ENCODE measurements at places on chromosomes 13 and 19.

DNA sequence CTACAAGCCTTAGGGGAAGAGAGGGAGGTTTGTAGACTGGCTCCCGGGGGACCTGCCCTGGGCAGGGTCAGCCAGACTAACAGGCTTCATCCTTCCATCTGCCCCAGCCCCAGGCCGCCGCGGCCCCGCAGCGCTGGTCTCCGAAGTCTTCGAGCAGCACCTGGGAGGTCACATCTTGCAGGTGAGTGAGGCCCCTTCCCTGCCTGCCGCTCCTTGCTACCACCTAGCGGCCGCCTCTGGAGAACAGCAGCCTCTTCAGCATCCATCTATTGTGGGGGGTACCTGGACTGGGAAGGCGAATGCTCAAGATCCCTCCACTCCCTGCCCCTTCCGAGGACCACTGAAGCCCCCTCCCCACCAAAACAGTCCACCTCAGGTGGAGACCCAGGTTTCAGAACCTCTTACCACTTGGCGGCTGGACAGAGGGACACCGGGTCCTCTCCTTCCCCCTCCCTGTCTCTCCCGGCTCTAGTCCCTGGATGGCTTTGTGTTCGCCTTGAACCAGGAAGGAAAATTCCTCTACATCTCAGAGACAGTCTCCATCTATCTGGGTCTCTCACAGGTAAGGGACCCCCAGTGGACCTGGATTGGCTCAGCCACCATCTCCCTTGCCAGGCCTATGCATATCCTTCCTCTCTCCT, 12.7 kb downstream of the NPAS1 start:
- H3K4me3 ChIP-seq: no peak overlapping the region
- no peaks in the 10 kb centered on the region for H3K36me3 ChIP-seq
- H3K4me1 ChIP-seq: peaks cover 19% of the 10 kb centered on the region
- DNase-seq: no peak
- H3K27ac ChIP-seq: no peak overlapping the region

DNA sequence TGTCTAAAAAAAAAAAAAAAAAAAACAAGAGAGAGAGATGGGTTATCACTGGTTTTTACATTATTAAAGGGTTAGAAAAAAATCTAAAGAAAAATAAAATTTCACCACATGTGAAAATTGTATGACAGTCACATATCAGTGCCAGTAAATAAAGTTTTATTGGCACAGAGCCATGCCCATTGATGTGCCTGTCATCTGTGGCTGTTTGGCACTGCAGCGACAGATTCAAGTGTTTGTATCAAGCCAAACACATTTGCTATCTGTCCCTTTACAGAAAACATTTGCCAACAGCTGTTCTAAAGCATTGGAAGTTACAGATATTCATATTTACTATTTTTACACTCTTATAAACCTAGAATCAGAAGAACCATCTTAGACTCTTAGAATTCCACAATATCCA, 16.3 kb downstream of the FCHO1 start:
- no peak for DNase-seq
- no peaks in the 10 kb centered on the region for H3K4me1 ChIP-seq
- no peak overlapping the region for H3K27ac ChIP-seq
- H3K27me3 ChIP-seq: peaks cover 4% of the 10 kb centered on the region
- no peaks in the 10 kb centered on the region for H3K36me3 ChIP-seq
- H3K4me3 ChIP-seq: no peak overlapping the region

GRCh38 chr13:33287142-33287882, 1.8 kb upstream of the STARD13 start:
- no peak overlapping the region for H3K4me3 ChIP-seq
- no peaks in the 10 kb centered on the region for H3K27me3 ChIP-seq
- H3K4me1 ChIP-seq: peaks cover 6% of the 10 kb centered on the region
- no peaks in the 10 kb centered on the region for H3K36me3 ChIP-seq
- no peak for DNase-seq

DNA sequence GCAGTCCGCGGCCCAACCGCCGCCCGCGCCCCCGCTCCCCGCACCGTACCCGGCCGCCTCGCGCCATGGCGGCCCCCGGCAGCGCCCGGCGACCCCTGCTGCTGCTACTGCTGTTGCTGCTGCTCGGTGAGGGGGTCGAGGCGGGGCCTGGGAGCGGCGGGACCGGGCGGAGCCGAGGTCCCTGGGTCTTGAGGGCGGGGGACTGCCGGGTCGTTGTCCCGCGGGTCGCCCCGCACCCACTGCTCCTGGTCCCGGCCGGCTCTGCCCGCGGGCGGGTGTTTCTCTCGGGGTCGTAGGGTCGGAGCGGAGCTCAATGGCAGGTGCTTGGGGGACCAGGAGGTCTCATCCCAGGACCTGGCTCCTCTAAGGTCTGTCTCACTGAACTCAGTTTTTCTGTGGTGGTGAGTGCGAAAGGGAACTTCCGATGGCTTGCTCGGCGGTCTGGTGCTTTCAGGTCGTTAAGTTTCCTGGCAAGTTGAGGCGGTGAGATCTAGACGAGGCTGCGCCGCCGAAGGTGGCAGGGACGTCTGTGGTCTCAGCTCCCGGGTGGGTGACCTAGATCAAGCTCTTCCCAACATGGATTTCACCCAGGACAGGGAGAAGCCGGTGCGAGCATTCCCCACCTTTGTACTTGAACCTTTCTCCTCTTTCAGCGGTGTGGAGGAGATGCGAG, 467 bp downstream of the LAMP1 start:
- no peaks in the 10 kb centered on the region for H3K27me3 ChIP-seq
- DNase-seq: peak; percentile 45
- H3K4me1 ChIP-seq: peaks cover 13% of the 10 kb centered on the region

- H3K4me1 ChIP-seq: no peaks in the 10 kb centered on the region
- no peak for DNase-seq
- H3K27ac ChIP-seq: no peak overlapping the region
Measured at GRCh38 chr13:28056426-28056825, 44.0 kb downstream of the FLT3 start.

DNA sequence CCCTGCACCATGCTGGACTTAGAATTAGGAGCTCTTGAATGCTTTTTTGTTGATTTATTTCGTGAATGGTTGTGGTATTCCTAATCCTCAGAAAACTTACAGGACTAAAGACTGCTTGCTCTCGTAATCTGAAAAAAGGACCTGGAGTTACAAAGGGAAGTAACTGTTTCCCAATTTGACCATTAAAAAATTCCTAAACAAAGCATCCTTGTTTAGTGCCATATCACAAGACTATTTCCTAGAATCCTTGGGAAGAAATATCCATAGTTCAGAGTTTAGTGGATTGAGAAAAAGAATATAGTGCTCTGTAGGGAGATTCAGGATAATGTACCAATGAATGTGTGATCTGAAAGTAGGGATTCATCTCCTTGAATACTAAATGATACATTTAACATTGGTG, 186.8 kb downstream of the NDFIP2 start:
- no peaks in the 10 kb centered on the region for H3K36me3 ChIP-seq
- H3K4me1 ChIP-seq: no peaks in the 10 kb centered on the region
- no peak overlapping the region for H3K27ac ChIP-seq
- no peak for DNase-seq

DNA sequence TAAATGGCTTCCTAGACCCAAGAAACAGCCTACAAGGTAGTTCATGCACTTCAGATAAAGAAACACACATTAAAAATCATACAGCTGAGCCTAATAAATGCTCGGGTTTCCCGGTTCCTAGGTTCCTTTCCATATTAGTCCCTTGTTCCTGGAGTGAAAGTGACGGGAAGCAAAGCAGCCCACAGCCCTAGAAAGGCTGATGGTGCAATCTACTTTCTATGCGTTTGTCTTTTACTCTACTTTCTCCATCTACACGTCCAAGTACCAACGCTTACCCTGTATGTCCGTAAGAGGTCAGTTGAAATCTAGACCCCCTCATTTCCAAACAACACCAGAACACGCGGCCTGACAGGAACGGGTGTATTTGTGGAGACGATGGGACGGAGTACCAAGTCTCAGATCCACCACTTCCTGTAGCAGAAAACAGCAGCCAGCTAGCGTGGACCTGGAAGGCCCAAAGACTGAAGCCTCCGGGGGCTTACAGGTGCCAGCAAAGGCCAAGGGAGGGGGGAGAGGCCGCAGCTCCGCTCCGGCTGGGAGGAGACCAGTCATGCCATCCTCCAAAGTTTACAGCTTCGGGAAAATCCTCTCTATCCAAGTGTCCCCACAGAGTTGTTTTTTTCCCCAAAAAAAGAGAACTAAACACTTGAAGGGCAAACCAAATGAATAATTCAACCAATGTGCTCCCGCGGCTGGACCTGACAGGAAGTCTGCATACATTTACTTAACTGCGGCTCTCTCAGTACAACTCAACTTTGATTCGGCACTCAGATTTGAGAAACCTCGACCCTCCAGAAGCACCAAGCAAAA, 34.1 kb downstream of the STK24 start:
- peak overlapping the region; percentile 26 for H3K27ac ChIP-seq
- H3K4me1 ChIP-seq: peaks cover 73% of the 10 kb centered on the region
- no peaks in the 10 kb centered on the region for H3K36me3 ChIP-seq
- no peak for DNase-seq
- no peaks in the 10 kb centered on the region for H3K27me3 ChIP-seq
- no peak overlapping the region for H3K4me3 ChIP-seq

- H3K4me3 ChIP-seq: no peak overlapping the region
- H3K27me3 ChIP-seq: peaks cover 16% of the 10 kb centered on the region
- no peaks in the 10 kb centered on the region for H3K36me3 ChIP-seq
Measured at GRCh38 chr19:1311543-1312091, 25.9 kb downstream of the EFNA2 start.

DNA sequence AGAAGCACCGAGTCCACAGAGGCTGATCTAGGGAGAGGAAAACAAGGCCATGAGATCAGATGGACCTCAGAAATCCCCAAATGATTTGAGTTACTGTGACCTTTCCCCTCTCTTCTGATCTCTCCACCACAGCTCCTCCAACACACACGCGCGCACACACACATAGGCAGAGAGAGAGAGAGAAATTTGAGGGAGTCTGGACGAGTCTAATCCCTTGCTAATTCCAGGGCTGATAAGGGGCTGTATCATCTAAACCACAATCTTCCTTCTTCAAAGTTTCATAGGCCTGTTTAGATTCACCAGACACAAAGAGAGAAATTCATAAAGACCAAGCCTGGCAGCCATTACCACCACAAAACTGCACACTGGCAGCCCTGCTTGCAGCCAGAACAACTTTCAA, 8.6 kb downstream of the ZFP82 start:
- H3K4me1 ChIP-seq: no peaks in the 10 kb centered on the region
- H3K27ac ChIP-seq: no peak overlapping the region
- DNase-seq: no peak
- no peaks in the 10 kb centered on the region for H3K27me3 ChIP-seq
- H3K4me3 ChIP-seq: no peak overlapping the region

DNA sequence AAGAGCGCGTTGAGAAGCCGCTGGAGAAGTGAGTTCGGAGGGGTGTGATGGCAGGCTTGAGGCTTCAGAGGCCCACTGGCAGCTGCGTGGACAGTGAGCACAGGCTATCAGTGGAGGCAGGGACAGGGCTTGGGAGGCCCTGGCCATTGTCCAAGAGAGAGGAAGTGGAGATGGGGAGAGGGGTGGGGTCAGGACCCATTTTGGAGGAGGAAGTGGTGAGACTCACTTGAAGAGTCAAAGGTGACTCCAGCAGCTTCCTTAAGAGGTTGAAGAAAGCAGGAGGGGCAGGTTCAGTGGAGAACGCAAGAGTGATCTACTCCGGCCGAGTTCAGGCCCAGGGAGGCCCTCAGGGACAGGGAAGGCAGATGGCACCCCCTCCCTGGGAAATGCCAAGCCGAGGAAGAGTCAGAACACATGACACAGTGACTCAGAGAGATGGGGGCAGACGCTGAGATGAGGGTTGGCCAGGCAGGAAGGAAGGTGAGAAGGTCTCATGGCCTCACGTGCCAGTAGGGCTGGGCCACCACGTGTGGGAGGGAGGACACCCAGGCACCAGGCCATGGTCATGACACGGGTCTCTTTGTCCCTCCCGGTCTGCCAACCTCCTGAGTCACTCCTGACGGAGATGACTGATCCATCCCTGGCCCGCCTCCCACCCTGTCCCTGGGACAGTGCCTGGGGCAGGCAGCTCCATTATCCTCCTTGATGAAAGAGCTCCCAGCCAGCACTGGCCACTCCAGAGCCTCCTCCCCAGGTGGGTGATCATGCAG, 10.1 kb upstream of the CD22 start:
- H3K27ac ChIP-seq: peak overlapping the region; percentile 44
- H3K27me3 ChIP-seq: no peaks in the 10 kb centered on the region
- DNase-seq: no peak
- H3K36me3 ChIP-seq: no peaks in the 10 kb centered on the region
- no peak overlapping the region for H3K4me3 ChIP-seq

GRCh38 chr13:45353895-45354294, 12.9 kb upstream of the TPT1 start:
- H3K27ac ChIP-seq: no peak overlapping the region
- H3K36me3 ChIP-seq: peaks cover 70% of the 10 kb centered on the region
- H3K27me3 ChIP-seq: no peaks in the 10 kb centered on the region
- H3K4me3 ChIP-seq: no peak overlapping the region
- DNase-seq: no peak

- DNase-seq: no peak
- H3K27me3 ChIP-seq: peaks cover 12% of the 10 kb centered on the region
- no peak overlapping the region for H3K27ac ChIP-seq
- H3K4me1 ChIP-seq: no peaks in the 10 kb centered on the region
Measured at GRCh38 chr13:111904166-111904565, 162.8 kb upstream of the SOX1 start.

- no peak for DNase-seq
- H3K4me1 ChIP-seq: no peaks in the 10 kb centered on the region
- H3K27me3 ChIP-seq: no peaks in the 10 kb centered on the region
- H3K27ac ChIP-seq: no peak overlapping the region
Measured at GRCh38 chr13:67880916-67881315, 650.8 kb upstream of the PCDH9 start.

- no peak overlapping the region for H3K4me3 ChIP-seq
- no peaks in the 10 kb centered on the region for H3K36me3 ChIP-seq
- no peak for DNase-seq
- H3K4me1 ChIP-seq: no peaks in the 10 kb centered on the region
- no peaks in the 10 kb centered on the region for H3K27me3 ChIP-seq
- H3K27ac ChIP-seq: no peak overlapping the region
Measured at GRCh38 chr13:39810091-39810877, 154.8 kb downstream of the COG6 start.

DNA sequence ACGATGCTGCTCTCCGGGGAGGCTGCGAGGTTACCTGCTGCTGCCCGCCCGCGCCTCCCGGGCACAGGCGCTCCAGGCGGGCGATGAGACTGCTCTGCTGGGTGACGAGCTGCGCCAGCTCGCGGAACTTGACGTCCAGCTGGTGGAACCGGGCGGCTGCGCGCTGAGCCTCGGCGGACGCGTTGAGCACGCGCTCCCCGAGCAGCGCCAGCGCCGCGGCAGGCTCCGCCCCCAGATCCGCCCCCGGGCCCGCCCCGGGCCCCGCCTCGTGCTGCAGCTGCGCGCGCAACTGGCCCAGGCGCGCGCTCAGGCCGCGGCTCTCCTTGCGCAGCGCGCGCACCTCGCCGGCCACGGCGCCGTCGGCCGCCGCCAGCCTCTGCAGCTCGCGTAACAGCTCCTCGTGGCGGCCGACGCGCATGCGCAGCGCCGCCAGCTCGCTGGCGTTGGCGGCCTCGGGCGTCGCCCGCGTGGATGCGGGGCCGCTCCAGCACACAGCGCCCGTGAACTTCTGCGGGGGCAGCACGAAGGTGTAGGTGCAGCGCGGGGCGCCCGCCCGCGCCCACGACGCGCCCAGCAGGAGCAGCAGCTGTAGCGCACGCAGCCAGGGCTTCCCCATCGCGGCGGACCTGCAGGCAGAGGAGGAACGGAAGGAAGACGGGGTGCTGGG, 6.4 kb downstream of the ANGPTL6 start:
- peak overlapping the region; percentile 48 for H3K4me3 ChIP-seq
- no peaks in the 10 kb centered on the region for H3K27me3 ChIP-seq
- no peaks in the 10 kb centered on the region for H3K36me3 ChIP-seq

- H3K4me3 ChIP-seq: no peak overlapping the region
- no peak for DNase-seq
- H3K36me3 ChIP-seq: no peaks in the 10 kb centered on the region
- H3K27me3 ChIP-seq: peaks cover 47% of the 10 kb centered on the region
Measured at GRCh38 chr13:25032160-25032559, 63.8 kb upstream of the PABPC3 start.
